HEK293T (cell line): ENCODE measurements at places on chromosomes 12 and 14.

GRCh38 chr14:49755378-49755777, 12.6 kb upstream of the KLHDC2 start:
- DNase-seq, result no peak

- no peak for DNase-seq
Measured at GRCh38 chr14:30861200-30861599, 13.2 kb upstream of the COCH start.

GRCh38 chr12:118874698-118875548, 106.4 kb upstream of the SRRM4 start:
- no peak for DNase-seq

DNA sequence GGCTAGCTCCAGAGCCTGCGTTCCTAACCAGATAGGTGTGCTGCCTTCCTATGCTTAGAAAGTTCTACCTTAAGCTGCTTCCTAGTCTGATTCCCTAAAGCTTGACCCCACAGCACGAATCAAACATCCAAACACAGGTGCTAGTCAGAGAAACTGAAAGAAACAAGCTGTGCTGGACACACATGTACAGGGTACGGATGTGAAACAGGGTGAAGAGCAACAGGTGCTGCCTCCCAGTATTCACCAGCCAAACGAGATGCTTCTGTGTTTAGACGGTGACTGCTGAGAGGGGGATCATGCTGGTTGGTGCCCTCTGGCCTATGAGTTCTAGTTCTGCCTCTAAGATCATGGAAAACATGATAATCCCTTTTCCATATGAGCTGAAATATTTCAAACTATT, 105.3 kb downstream of the GRIP1 start:
- DNase-seq, result no peak

GRCh38 chr12:132359971-132360370, 30.6 kb upstream of the GALNT9 start:
- DNase-seq, result no peak

GRCh38 chr14:59161561-59162175, 26.8 kb upstream of the DAAM1 start:
- no peak for DNase-seq

- DNase-seq, result no peak
Measured at GRCh38 chr12:89475203-89475990, 49.2 kb downstream of the GALNT4 start.

GRCh38 chr14:72576258-72576657, 317.6 kb downstream of the DPF3 start:
- no peak for DNase-seq

DNA sequence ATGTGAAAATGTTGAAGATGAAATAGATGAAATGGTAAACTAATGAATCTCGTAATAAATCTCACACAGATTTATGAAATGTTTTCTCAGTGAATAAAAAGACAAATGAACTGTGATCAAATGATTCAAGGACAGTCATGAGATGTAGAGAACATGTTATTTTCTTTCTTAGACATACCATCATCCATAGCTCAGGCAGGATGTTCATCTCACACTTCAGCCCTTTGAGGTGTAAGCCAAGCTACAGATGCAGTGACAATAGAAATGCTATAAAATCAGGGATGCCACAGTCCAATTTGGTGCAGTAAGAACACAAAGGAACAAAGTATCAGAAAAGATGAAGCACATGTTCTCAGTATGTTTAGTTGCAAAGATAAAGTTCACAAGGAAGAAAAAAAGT, 242.7 kb upstream of the KRR1 start:
- DNase-seq, result no peak

- no peak for DNase-seq
Measured at GRCh38 chr12:124125203-124125871, 152.3 kb downstream of the ZNF664 start.
